ENCODE measurements at places on chromosomes 3 and 15. TPM values are rescaled to one million over a fixed set of nuclear protein-coding genes. Genes with fewer than 3 reads are reported as not detected.
A peak's percentile ranks its signal among the peaks of the same experiment; 100 is the strongest.

DNA sequence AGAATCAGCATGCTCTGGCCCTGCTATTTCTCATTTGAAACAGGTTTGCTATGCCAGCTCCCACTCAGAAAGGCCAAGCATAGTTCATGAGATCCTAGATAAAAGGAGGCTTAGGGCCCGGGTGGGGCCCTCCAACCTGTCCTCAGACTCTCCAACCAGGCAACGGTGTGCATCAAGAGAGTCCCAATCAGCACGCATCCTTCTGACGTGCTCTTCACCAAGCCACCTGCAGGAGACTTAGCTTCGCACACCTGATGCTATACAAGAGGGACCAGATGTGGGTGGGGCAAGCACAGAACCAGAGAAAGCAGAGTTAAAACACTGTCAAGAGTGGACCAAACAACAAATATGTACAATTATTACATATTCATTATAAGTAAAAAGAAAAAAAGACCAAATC, 17.3 kb downstream of the STIMATE start:
- DNase-seq: no peak
- no peaks in the 10 kb centered on the region for H3K27me3 ChIP-seq
- H3K4me3 ChIP-seq: no peak overlapping the region

- no peak overlapping the region for H3K4me3 ChIP-seq
- H3K36me3 ChIP-seq: no peaks in the 10 kb centered on the region
- H3K27me3 ChIP-seq: no peaks in the 10 kb centered on the region
- no peaks in the 10 kb centered on the region for H3K4me1 ChIP-seq
Measured at GRCh38 chr3:127697551-127698240, 24.9 kb downstream of the ABTB1 start.

Gene WDR93
- not detected for total RNA-seq

Gene C3orf85
- total RNA-seq: not detected

GRCh38 chr15:99702895-99703602, 30.2 kb downstream of the LYSMD4 start:
- no peak overlapping the region for H3K27ac ChIP-seq
- DNase-seq: no peak
- no peaks in the 10 kb centered on the region for H3K36me3 ChIP-seq
- H3K4me1 ChIP-seq: no peaks in the 10 kb centered on the region
- H3K27me3 ChIP-seq: no peaks in the 10 kb centered on the region

Gene NCBP2
- total RNA-seq: 120 TPM

DNA sequence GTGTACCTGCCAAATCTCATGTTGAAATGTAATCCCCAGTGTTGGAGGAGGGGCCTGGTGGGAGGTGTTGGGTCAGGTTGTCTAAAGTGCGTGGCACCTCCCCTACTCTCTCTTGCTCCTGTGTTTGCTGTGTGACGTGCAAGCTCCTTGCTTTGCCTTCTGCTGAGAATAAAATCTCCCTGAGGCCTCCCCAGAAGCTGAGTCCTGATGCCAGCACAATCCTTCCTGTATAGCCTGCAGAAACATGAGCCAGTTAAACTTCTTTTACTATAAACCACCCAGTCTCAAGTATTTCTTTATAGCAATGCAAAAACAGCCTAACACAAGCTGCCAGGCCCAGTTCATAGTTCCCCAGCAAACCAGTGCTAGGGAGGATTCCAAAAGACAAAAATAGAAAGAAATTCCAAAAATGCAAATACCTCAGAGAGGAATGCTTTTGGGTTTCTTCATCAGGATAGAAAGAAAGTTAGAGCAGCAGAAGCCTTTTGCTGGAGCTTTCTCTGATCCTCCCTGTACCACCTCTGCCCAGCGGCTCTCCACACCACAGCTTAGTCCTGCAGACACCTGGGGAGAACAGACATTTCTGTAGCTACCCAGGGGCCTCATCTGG, 25.9 kb upstream of the CDV3 start:
- H3K4me1 ChIP-seq: peaks cover 4% of the 10 kb centered on the region
- peak; percentile 40 for DNase-seq
- H3K27me3 ChIP-seq: no peaks in the 10 kb centered on the region
- H3K36me3 ChIP-seq: no peaks in the 10 kb centered on the region
- no peak overlapping the region for H3K4me3 ChIP-seq

Gene VEPH1
- total RNA-seq: 7.7 TPM

GRCh38 chr3:5423076-5423475, 235.6 kb downstream of the EDEM1 start:
- no peak for DNase-seq
- no peaks in the 10 kb centered on the region for H3K27me3 ChIP-seq
- no peaks in the 10 kb centered on the region for H3K4me1 ChIP-seq
- no peak overlapping the region for H3K27ac ChIP-seq

- no peak overlapping the region for H3K4me3 ChIP-seq
- no peak for DNase-seq
- no peaks in the 10 kb centered on the region for H3K4me1 ChIP-seq
- no peak overlapping the region for H3K27ac ChIP-seq
Measured at GRCh38 chr3:141864281-141864970, 12.0 kb upstream of the ATP1B3 start.

- H3K4me3 ChIP-seq: no peak overlapping the region
- peak; percentile 63 for DNase-seq
- H3K4me1 ChIP-seq: no peaks in the 10 kb centered on the region
- H3K27me3 ChIP-seq: peaks cover 5% of the 10 kb centered on the region
- no peak overlapping the region for H3K27ac ChIP-seq
Measured at GRCh38 chr15:74821091-74821789, 5.2 kb upstream of the CPLX3 start.

All from H9 (cell line).